ENCODE measurements at places on chromosomes 13 and 19. TPM values are rescaled to one million over a fixed set of nuclear protein-coding genes. Genes with fewer than 3 reads are reported as not detected.

The KLK10 gene
- 2.1 TPM for polyA plus RNA-seq

The FCHO1 gene
- polyA plus RNA-seq, result 0.75 TPM

The PSG1 gene
- not detected for polyA plus RNA-seq

The MATK gene
- 2.0 TPM for polyA plus RNA-seq

The POU4F1 gene
- polyA plus RNA-seq, result not detected

GRCh38 chr13:113907635-113908617 is 44.0 kb upstream of the GAS6 start:
- peak; percentile 50 for DNase-seq
- H3K27ac ChIP-seq, result no peak overlapping the region
- no peaks in the 10 kb centered on the region for H3K36me3 ChIP-seq
- peaks cover 6% of the 10 kb centered on the region for H3K4me1 ChIP-seq
- H3K4me3 ChIP-seq, result no peak overlapping the region
- peaks cover 12% of the 10 kb centered on the region for H3K27me3 ChIP-seq

GRCh38 chr19:28829762-28830161 is 383.2 kb downstream of the UQCRFS1 start:
- no peaks in the 10 kb centered on the region for H3K4me1 ChIP-seq
- no peak overlapping the region for H3K27ac ChIP-seq
- H3K4me3 ChIP-seq, result no peak overlapping the region
- DNase-seq, result no peak

The ADGRL1 gene
- polyA plus RNA-seq, result 11.0 TPM

DNA sequence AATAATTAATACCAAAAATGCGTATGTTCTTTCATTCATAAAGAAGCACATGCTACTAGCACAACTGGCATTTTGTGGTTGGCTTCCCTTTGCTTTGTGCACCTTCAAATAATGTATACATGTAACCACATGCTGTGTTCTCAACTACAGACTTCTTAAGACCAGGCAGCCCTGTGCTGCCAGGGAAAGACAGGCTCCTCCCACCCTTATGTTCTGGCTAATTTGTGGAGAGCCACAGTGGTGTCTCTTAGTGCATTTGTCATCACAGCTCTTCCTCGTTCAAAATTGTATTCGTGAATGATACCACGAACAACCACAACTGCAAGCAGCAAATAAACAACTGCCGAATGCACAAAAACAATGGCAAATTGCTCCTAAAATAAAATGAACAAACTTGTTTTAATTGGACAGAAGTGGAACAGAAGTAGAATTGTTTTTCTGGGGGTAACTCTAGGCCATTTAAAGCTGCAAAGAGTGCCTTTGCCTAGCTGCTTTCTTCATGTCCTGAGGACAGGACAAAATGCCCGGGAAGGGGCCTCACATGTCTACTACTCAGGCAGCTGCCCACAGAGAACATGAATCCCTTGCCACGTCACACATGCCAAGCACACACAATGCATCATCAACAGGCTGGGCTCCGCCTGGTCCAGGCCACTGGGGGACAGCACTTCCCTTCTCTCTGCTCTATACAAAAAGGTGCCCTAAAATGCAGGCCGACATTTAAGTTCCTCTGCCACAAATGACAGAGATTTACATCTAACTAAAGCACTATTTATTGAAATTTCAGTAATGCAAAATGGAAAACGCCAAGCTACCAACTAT is 21.7 kb downstream of the IRS2 start:
- H3K4me3 ChIP-seq, result no peak overlapping the region
- no peaks in the 10 kb centered on the region for H3K36me3 ChIP-seq
- DNase-seq, result no peak
- H3K27ac ChIP-seq, result no peak overlapping the region
- no peaks in the 10 kb centered on the region for H3K27me3 ChIP-seq
- H3K4me1 ChIP-seq, result peaks cover 19% of the 10 kb centered on the region

- no peaks in the 10 kb centered on the region for H3K27me3 ChIP-seq
- DNase-seq, result no peak
- H3K27ac ChIP-seq, result peak overlapping the region; percentile 67
- H3K36me3 ChIP-seq, result no peaks in the 10 kb centered on the region
Measured at GRCh38 chr19:38266981-38267597, 2.7 kb downstream of the SPINT2 start.

- H3K4me3 ChIP-seq, result peak overlapping the region; percentile 25
- peaks cover 37% of the 10 kb centered on the region for H3K36me3 ChIP-seq
- peak overlapping the region; percentile 80 for H3K27ac ChIP-seq
- peak; percentile 94 for DNase-seq
- peaks cover 73% of the 10 kb centered on the region for H3K4me1 ChIP-seq
Measured at GRCh38 chr19:18274781-18275356, 617 bp upstream of the IQCN start.

DNA sequence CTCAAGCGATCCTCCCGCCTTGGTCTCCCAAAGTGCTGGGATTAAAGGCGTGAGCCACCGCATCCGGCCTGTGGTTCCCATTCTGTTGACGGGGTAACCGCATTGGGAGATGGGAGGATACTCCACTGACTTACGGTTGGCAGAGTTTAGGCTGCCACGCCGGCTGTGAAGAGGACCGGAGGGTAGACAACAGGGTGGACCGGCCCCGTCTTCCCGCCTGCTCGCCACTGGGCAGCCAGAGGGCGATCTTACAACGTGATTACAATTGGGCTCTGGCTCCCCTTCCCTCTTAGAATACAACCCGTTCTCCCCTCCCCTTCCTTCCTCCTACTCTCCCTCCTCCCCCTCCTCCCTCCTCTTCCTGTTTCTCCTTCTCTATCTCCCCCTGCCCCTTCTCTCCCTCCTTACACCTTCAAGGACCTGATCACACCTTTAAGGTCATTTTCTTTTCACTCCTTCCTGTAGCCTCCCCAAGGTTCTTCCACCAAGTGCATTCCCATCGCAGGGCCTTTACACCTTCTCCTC is 957 bp upstream of the CCDC194 start:
- H3K4me1 ChIP-seq, result peaks cover 26% of the 10 kb centered on the region
- no peak overlapping the region for H3K4me3 ChIP-seq
- H3K36me3 ChIP-seq, result no peaks in the 10 kb centered on the region
- peaks cover 60% of the 10 kb centered on the region for H3K27me3 ChIP-seq

DNA sequence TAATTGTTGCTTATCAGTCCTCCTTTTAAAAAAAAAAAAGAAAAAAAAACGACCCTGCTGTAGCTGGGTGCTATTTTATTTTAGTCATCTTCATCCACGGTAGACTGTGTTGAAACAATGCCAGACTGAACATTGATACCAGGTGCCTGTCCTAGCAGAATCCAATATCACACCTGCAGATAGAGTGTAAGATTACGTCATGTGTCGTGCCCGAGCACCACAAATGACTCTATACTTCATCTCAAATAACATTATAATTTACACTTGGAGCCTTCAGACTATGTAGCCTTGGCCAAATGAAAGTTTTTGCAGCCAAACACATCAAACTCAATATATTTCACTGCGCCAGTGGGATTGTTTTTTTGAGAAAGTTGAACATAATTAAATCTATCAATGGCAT is 410.6 kb downstream of the FGF9 start:
- no peak overlapping the region for H3K4me3 ChIP-seq
- no peaks in the 10 kb centered on the region for H3K27me3 ChIP-seq
- DNase-seq, result no peak
- no peak overlapping the region for H3K27ac ChIP-seq
- H3K36me3 ChIP-seq, result no peaks in the 10 kb centered on the region

The THSD8 gene
- polyA plus RNA-seq, result 8.3 TPM

- peak overlapping the region; percentile 13 for H3K4me3 ChIP-seq
- H3K27ac ChIP-seq, result no peak overlapping the region
- H3K27me3 ChIP-seq, result peaks cover 4% of the 10 kb centered on the region
- H3K36me3 ChIP-seq, result no peaks in the 10 kb centered on the region
- H3K4me1 ChIP-seq, result peaks cover 15% of the 10 kb centered on the region
Measured at GRCh38 chr19:32337084-32337808, 8.2 kb upstream of the ZNF507 start.
